ENCODE measurements at places on chromosomes 7 and 10.

DNA sequence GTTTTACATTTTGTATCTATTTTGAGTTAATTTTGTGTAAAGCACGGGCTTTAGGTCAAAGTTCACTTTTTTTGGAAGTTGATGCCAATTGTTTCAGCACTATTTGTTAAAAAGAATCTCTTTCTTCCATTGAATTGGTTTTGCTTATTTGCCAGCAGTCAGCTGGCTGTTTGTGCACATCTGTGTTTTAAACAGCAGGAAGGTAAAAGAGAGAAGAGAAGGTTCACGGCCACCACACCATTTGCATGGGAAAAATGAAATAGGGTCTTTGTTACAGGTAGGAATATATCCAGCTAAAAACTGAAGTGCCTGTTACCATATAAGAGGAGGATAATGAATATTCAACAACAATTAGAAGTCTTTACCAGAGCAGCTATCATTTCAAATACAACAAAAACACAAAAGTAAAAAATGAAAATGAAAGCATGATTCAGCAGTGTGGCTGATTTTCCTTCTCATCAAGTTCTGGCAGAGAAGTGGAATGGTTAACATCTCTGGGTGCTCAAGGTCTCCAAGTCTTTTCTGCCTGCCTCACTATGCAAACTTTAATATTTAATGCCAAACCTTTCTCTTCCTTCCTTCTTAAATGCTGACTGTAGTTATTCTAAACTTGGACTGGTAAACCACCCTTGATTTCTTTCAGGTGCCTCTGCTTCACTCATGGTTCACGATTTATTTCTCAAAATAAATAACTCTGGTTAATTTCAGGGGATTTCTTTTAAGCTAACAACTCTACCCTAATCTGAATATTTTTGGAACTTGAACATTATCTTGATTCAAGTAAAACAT, 841.5 kb downstream of the GRM8 start:
- DNase-seq: no peak

GRCh38 chr10:1166828-1167275, 110.7 kb downstream of the WDR37 start:
- DNase-seq: no peak

GRCh38 chr10:125231116-125231812, 70.9 kb upstream of the CTBP2 start:
- DNase-seq: no peak

DNA sequence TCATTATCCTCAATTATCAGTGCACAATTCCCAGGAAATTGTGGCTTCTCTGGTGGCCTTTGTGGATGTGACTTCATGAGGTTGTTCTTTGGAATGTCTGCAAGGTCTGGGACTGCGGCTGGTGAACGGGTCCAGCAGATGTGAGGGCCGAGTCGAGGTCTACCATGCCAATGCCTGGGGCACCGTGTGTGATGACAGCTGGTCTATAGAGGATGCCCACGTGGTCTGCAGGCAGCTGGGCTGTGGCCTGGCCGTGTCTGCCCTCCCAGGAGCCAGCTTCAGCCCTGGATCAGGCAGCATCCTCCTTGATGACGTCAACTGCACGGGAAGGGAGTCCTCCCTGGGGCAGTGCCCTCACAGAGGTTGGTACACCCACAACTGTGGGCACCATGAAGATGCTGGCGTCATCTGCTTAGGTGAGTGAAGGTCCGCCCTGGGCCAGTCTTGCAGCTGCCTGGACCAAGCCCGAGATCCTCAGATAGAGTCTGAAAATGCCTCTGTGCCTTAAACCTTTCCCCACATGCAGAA, 46.9 kb downstream of the CUZD1 start:
- no peak for DNase-seq

- no peak for DNase-seq
These were observed 30.1 kb downstream of the DENND2A start for GRCh38 chr7:140610204-140611165.

Measured in activated CD4-positive, alpha-beta T cell treated with anti-CD3 and anti-CD28 coated beads, Interleukin-2, Interleukin-4, amounts not matched to agents 100 ng/mL and 50 ng/mL, durations not matched to agents 16 hours and 8 hours (primary cell).